ENCODE measurements at places on chromosomes 11 and 22. TPM values are rescaled to one million over a fixed set of nuclear protein-coding genes. Genes with fewer than 3 reads are reported as not detected.

RFPL2 gene
- not detected for total RNA-seq

GRCh38 chr11:126336671-126337101 lies 18.8 kb upstream of the ST3GAL4 start:
- DNase-seq: no peak

GRCh38 chr11:6191742-6192141 lies 7.3 kb upstream of the OR52W1 start:
- no peak for DNase-seq

- no peak for DNase-seq
Measured at GRCh38 chr11:119616586-119617339, 112.2 kb downstream of the NECTIN1 start.

DNA sequence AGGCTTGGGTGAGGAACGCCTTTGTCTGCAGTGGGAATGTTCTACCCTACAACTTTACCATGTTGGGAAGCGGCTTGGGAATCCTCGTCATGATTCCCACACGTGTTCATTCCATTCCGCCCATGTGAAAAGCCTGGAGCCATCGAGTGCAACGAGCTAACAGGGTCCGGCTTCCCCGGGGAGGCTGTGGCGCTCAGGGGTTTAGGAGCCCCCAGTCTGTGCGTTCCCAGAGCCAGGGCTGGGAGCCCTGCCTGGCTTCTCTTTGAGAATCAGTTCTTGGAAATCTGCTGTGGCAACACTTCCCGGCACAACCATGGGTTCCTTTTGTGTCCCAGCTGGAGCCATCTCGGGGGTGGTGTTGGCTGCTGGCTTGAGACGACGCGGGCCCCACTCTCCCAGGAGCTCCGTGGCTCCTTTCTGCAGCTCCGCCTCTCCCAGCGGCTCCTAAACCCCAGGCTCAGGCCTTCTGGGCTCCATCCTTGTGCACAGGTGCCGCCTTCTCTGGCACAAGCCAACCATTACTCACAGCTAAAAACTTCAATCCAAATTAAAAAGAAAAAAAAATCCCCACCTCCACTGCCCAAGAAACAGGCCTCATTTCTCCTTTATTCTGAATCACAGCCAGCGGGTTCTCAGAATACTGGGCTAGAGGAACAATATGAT lies 18.7 kb upstream of the PPFIA1 start:
- DNase-seq: no peak

- no peak for DNase-seq
Measured at GRCh38 chr22:36612458-36612857, 83.5 kb upstream of the EIF3D start.

- DNase-seq: no peak
Measured at GRCh38 chr11:46451759-46452158, 60.2 kb upstream of the CHRM4 start.

PKDREJ gene
- total RNA-seq: not detected

OR2AT4 gene
- not detected for total RNA-seq

DNA sequence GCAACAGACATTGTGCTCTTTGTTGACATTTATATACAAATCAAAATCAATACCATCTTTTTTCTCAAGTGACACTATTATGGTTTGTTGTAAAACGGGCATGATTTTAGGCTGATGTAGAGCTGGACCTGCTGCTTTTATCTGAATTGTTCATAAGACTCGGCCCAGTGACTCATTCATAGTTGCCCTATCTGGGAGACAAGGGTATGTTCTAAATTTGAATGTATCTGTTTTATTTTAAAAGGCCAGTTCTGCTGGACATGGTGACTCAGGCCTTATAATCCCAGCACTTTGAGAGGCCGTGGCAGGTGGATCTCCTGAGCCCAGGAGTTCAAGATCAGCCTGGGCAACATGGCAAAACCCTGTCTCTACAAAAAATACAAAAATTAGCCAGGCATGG lies 39.3 kb downstream of the CEP295 start:
- DNase-seq: no peak

- no peak for DNase-seq
Measured at GRCh38 chr22:27507935-27508526, 293.5 kb downstream of the MN1 start.

GRCh38 chr22:26751217-26751616 lies 93.8 kb downstream of the MIAT start:
- no peak for DNase-seq

SOX10 gene
- total RNA-seq: not detected

LMO2 gene
- 0.13 TPM for total RNA-seq

NOX4 gene
- not detected for total RNA-seq

H19 gene
- total RNA-seq: not detected

TPBGL gene
- not detected for total RNA-seq

- no peak for DNase-seq
Measured at GRCh38 chr11:43923406-43924111, 18.9 kb upstream of the C11orf96 start.

DNA sequence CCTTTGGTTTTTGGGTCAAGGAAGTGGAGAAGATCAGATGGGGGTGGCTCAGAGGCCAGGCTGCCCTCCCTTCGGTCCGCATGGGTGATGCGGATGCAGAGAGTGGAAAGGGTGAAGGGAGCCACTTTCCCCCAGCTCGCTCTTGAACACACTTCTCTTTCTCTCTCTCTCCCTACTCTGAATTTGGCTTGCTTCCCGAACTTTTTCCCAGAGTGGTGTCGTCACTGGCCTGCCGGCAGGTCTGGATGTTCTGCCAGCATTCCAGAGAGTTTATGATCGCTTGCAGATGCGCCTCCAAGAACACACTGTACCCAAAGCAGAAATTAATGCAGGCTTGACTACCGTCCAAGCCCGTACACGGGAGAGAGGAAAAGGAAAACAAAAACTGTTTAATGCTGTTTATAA lies 103.2 kb downstream of the ZBTB16 start:
- no peak for DNase-seq

CD3E gene
- total RNA-seq: 534 TPM

DNA sequence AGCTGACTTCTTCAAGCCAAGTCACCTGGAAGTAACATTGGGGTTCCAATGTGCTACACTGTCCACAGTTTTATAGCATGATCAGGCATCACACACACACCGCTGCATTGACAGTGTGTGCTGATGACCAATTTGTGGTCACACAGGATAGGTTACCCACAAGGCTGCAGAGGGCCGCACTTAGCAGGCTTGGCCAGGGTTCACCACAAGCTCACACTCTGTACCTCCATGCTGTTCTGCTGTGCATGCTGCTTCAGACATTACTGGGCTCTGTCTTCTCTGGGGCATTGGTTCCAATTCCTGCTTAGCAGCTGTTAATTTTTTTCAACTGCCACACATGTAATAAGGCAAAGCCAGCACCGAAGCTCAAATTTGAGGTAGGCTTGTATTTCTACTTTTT lies 11.0 kb upstream of the NRIP3 start:
- DNase-seq: no peak

DNA sequence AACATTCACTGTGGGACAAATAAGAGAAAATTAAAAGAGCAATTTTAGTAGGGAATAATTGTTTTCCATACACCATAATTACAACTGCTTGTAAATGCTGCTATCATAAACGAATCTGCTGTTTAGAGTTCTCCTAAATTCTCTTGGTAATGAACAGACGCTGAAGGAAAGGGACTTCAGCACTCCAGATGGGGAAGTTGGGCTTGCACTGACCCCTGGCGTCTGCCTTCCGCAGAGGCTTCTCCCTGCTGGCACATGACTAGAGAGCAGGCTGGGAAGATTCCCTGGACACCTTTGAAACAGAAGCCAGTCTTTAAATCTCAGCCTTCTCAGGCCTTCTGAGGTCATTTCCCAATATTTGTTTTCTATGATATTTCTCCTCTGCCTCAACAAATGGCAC lies 84.1 kb downstream of the NXPE2 start:
- DNase-seq: no peak

RCOR2 gene
- total RNA-seq: 0.11 TPM

DNA sequence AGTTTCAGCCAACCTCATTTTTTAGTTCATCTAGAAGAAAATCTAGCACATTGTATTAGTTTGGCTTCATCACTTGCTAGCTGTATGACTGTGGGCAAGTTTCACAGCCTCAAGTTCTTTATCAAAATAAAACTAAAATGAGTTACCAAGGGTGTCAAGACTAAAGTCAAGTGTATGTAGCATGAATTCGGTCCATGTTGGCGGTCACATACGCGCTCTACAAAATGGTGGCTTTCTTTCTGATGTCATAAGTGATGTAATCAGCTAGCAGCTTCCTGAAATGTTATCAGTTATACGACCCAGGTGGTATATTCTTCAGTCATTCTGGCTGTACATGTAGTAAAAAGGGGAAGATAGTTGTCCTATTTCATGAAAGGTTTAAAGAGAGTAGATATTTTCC lies 50.5 kb downstream of the POLD3 start:
- no peak for DNase-seq

- DNase-seq: no peak
Measured at GRCh38 chr11:117874253-117874909, 2.1 kb downstream of the FXYD6 start.

DNA sequence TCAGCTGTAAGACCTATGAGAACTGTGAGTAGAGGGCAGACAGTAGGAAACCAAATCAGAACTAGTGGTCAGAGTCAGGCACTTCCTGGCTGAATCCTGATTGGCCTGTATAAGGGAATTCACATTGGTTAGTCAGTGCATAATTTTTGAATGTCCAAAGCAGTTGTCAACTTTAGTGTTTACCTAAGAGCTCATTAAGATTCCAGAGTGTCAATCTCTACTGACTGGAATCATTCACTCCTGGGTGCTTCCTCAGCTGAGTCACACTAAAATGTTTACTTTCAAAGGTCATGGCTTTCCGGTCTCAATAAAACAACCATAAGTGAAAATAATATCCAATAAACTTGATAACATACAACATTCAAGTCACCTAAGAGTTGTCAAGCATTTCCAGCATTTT lies 306.1 kb downstream of the C11orf87 start:
- no peak for DNase-seq

DNA sequence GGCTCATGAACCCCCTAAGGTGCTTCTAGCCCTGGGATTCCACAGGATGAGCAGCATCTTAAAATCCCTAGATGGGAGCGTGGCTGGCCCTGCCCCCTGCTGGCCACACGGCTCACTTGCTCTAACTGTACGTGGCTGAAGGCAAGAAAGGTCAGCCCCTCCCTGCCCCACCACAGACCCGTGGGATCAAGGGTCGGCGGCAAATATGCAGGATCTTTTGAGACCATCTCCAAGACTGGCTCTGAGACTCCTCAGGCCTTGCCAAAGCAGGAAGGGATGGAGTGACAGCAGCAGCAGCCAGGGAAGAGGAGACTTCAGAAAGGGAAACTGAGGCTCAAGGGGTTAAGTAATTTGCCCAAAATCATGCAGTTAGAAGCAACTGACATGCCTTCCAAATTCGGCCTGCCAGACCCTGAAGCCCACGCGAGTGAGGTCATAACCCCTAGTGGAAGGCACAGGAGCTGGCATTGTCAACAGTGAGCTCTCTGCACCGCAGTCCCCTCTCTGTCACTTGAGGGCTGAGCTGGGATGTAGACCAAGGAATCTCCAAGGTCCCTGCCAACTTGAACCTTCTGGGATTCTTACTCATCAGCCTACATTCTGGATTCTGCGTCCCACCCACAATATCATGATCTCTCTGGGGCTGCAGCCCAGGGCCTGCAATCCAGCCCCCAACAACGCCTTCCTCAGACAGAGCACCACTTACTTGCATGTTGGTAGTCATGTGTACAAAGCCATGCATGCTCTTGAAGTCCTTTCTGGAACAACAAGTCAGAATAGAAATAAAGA lies 31.4 kb downstream of the CREB3L1 start:
- DNase-seq: peak; percentile 50

GRCh38 chr11:60370811-60371298 lies 7.5 kb upstream of the MS4A7 start:
- no peak for DNase-seq

DNA sequence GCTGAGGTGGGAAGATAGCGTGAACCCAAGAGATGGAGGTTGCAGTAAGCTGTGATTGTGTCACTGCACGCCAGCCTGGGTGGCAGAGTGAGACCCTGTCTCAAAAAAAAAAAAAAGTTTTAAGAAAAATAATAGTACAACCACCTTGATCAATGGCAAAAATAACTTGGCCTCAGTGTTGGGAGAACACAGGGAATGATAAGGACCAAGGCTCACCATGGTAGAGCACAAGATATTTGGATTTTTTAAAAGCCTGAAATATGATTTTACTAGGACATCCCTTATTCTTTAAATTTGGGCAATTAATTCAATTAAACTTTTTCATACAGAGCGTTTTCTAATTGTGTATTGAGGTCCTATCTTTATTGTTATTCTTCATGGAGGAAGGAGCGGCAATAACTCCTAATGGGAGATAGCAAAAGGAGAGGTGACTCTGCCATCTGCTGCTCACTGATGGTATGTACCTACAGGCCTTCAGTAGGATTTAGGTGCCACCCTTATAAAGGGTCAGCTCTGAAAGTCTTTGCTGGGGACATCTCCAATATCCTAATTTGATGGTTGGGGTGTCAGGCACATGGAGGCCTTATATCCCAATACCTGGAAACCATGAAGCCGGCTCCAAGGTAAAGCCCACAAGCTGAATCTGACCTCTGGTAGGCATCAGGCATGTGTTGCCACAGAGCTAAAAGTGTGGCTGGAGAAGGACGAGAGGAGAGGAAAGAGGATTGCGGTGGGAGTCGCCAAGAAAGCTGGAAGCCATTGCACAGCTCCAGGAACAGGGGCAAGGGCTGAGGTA lies 21.9 kb upstream of the POLD3 start:
- DNase-seq: no peak

DNA sequence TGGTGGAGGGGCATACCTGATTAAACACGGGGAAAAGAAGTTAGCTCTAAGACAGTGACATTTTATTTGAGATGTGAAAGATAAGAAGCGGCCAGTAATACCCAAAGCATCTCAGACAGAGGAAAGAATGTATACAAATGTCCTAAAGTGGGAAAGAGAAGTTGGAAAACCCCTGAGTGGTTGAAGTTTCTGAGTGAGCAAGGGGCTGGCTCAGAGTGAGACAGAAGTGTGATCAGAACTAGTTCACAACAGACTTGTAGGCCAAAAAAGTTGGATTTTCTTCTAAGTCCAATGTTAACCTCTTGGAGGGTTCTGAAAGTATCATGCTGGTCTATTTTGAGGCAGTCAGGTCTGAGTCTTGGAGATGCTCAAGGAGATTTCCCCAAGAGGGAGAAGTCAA lies 608.7 kb downstream of the SOX6 start:
- DNase-seq: no peak

OR2AG1 gene
- not detected for total RNA-seq

GRCh38 chr11:124919898-124920297 lies 848 bp downstream of the HEPN1 start:
- DNase-seq: no peak

DNA sequence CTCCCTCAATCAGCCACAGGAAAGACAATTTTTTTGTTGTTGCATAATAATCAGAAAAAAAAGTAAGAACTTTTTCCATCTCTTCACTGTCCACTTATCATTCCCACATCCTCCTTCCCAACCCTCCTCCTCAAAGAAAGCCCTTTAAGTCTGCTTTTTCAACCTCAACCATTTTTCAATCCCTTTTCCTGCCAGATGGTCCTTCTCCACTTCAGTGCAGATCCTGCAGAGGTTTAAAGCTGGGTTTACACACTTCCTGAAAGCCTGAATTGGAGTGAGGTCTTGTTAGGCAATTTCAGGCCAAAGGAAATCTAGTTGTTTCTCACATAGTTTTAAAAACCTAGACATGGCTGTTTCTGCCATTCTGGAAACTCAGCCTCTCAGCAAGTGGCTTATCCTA lies 78.3 kb downstream of the RPL27A start:
- DNase-seq: no peak

GRCh38 chr11:107202241-107202640 lies 184.0 kb upstream of the GUCY1A2 start:
- DNase-seq: no peak

All from CD8-positive, alpha-beta memory T cell (primary cell).